ENCODE measurements at places on chromosomes 13 and 19. TPM values are rescaled to one million over a fixed set of nuclear protein-coding genes. Genes with fewer than 3 reads are reported as not detected.

Gene C3
- total RNA-seq, result 27.8 TPM

Gene FCAR
- total RNA-seq, result 2.6 TPM

Gene UBE2L5
- not detected for total RNA-seq

Gene PRR19
- 0.62 TPM for total RNA-seq

Gene TTC9B
- not detected for total RNA-seq

Gene FFAR2
- 15.6 TPM for total RNA-seq

Gene CTXN1
- total RNA-seq, result 0.31 TPM

Gene DACH1
- total RNA-seq, result 11.0 TPM

Gene ZNF610
- total RNA-seq, result 8.9 TPM

Gene ZNF836
- total RNA-seq, result 10.6 TPM

Gene SEMA6B
- total RNA-seq, result 15.4 TPM

Gene CFAP97D2
- not detected for total RNA-seq

Gene SRRM5
- total RNA-seq, result not detected

Gene PGLYRP1
- 0.82 TPM for total RNA-seq

Gene STOML3
- total RNA-seq, result 0.10 TPM

Gene CEACAM16
- not detected for total RNA-seq

Gene ABHD13
- 13.1 TPM for total RNA-seq

Gene ARHGAP45
- 16.8 TPM for total RNA-seq

Gene ZNF442
- total RNA-seq, result 7.0 TPM

Gene LGALS14
- total RNA-seq, result not detected

Gene VPS36
- total RNA-seq, result 109 TPM

Gene SHISA2
- 116 TPM for total RNA-seq

Gene PALM3
- 0.21 TPM for total RNA-seq

Gene CEACAM7
- 10.8 TPM for total RNA-seq

Gene ZNF420
- 28.2 TPM for total RNA-seq

Gene ZNF723
- total RNA-seq, result not detected

Gene GRK1
- total RNA-seq, result not detected

Gene PEX11G
- 6.1 TPM for total RNA-seq

Gene RASL11A
- total RNA-seq, result 1.7 TPM
